Effector CD4-positive, alpha-beta T cell (primary cell): ENCODE measurements at places on chromosomes 12 and 14.

- no peak for DNase-seq
Measured at GRCh38 chr12:52081263-52081733, 1.8 kb downstream of the SMIM41 start.

- DNase-seq = no peak
Measured at GRCh38 chr14:68694516-68695235, 98.2 kb downstream of the ZFP36L1 start.

GRCh38 chr14:22579881-22580280 lies 9.1 kb downstream of the DAD1 start:
- DNase-seq = no peak

GRCh38 chr14:104866451-104867370 lies 1.6 kb downstream of the CEP170B start:
- no peak for DNase-seq

DNA sequence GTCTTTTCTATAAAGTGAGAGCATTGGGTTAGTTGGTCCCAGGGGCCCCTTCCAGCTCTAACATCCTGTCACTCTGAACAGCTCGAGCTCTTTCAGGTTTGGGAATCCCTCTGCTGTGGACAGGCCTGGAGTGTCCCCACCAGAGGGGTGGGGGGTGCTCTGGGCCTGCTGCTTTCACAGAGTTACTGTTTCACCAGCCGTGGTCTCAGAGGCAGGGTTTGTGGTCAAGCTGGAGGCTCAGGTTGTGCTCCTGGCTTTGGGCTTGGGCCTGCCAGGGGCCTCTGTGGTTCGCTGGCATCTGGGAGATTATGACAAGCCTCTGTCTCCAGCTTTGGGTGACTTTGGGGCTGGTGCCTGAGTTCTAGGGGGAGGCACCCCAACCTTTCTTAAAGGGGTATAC lies 59.6 kb downstream of the FBXL14 start:
- no peak for DNase-seq

DNA sequence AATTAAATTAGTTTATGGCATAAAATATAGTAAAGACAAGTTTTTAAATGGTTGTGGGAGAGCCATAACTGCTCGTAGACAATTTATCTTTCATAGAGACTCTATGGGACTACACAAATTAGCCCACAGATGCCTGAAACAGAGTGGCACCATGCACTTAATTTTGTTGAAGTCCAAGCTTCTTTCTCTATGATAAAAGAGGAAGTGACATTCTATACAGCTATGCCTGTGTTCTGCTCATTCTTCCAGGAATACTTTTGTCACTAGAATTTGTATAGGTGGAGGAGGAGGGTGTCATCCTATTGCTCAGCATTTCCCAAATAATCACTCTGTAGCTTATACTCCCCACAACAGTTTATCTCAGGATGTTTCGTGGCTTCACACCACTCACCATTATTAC lies 43.7 kb upstream of the KICS2 start:
- no peak for DNase-seq

GRCh38 chr12:12008232-12008850 lies 62.4 kb upstream of the BCL2L14 start:
- peak; percentile 20 for DNase-seq
